Iris pigment epithelial cell (primary cell): ENCODE measurements at places on chromosomes 3 and 15.

- DNase-seq: no peak
Observed at GRCh38 chr3:170003881-170004356, 33.9 kb upstream of the GPR160 start.

GRCh38 chr15:38683382-38684242 is 119.0 kb upstream of the RASGRP1 start:
- DNase-seq: peak; percentile 49

GRCh38 chr15:85832394-85832793 is 37.7 kb upstream of the KLHL25 start:
- DNase-seq: no peak

- DNase-seq: no peak
Observed at GRCh38 chr15:74337607-74338211, 29.7 kb downstream of the CYP11A1 start.

GRCh38 chr3:116445311-116445841 is at the start of gene LSAMP:
Gene LSAMP, minus strand, starts transcription at chr3:116445487.
- no peak for DNase-seq

- DNase-seq: no peak
Observed at GRCh38 chr15:61411902-61412510, 182.9 kb upstream of the RORA start.

DNA sequence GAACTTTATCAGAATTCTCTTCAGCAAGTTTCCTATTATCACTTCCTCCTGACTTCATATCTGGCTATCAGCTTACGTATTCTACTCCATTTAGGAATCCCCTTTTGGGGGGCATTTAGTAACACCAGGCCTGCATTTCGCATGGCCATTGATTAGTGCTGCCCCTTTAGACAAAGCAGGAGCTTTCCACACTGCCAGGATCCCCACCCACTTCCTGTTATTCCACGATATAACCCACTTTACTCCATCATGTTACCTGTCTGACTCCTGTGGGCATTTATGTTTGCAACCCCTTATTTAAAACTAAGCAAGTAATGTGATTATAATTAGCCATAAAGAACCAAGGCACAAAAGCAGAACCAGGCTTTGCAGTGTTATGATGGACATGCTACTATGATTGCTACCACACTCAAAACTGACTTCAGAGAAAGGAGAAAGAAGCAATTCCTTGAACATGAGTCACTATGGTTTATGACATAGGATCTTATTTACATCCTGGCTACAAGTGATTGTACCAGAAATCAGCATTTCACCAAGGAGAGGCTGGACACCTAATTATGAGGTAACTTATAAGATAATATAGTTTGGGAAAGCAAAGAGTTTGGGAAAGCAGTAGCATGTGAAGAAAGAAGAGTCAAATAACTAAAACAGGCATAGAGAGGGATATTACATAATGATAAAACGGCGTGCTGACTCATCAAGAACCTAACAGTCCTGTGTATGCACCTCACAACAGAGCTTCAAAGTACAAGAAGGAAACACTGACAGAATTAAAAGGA is 96.3 kb downstream of the IGSF11 start:
- DNase-seq: peak; percentile 21

GRCh38 chr3:171847133-171847532 is 4.0 kb downstream of the TMEM212 start:
- no peak for DNase-seq
